ENCODE measurements at places on chromosomes 11 and 22.

DNA sequence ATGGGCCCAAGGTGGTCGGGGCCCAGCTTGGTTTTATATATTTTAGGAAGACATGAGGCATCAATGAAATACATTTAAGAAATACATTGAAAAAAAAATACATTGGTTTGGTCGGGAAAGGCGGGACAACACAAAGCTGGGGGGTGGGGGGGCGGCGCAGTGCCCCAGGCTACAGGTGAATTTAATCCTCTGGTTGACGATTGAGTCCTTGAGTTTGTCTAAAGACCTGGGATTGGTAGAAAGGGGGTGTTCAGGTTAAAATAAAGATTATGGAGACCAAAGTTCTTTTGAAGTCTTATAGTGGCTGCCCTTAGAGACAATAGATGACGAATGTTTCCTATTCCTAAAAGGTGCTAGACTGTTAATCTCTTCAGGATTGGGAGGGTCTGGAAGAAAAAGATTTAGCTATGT lies 3.1 kb downstream of the IFITM1 start:
- no peak for DNase-seq

DNA sequence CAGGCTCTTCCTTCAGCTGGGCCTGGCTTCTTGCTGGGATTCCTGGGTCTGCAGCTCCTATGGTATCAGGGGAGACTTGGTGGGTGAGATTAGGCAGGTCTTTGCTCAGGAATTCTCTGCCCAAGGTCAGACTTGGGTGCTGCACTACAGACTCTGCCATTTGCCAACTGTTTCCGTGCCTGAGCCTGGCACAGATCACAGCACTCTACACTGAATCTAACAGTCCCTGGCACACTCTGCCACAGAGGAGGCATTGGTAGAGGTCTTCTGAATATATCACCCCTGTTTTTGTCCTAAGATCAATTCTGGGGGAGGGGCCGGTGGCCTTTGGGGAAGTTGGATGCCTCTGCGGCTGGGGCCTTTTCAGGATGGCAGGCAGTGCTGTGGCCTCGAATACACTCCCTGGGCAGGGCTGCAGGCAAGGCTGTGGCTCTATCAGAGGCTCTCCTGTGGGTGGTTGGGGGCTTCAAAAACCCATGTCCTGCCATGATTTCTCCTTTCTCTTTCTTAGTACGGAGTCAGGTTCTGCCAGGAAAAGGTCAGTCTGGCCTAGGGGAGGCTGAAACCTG lies 115.0 kb upstream of the NARS2 start:
- no peak for DNase-seq

- DNase-seq = no peak
These were observed 1075.5 kb downstream of the OPCML start for GRCh38 chr11:132456751-132457328.

DNA sequence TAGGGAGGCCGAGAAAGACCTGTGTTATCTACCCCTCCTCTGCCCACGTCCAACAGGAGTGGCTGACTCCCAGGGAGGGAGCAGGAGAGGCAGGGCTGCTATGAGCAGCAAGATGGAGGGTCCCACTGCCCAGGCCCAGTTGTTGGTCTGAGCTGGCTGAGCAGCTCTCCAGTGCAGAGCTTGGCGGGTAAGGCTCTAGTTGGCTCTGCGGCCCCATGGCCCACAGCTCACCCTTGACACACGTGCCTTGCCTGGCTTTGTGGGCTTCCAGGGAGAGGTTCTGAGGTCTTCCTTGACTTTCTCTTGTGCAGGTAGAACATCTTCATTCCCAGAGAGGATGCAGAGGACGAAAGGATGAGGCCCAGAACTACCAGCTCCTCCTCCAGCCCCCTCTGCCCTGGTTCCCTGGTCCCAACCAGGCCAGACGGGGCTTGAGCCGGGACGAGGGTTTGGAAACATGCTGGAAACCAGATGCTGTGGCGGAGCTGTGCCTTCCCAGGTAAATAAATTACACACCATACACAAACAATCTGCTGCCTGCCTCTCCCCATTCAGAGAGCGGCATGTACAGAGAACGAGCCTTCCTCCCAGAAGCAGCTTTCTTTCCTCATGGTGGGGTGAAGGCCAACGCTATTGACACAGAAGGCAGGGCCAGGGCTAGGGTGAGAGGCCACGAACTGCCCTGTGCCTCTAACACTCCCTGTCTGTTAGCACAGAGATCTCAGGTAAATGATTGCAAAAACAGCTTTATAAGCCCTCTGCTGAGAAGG lies 48.1 kb downstream of the DSCAML1 start:
- no peak for DNase-seq

- no peak for DNase-seq
These were observed 101.6 kb upstream of the PARVA start for GRCh38 chr11:12275818-12276217.

DNA sequence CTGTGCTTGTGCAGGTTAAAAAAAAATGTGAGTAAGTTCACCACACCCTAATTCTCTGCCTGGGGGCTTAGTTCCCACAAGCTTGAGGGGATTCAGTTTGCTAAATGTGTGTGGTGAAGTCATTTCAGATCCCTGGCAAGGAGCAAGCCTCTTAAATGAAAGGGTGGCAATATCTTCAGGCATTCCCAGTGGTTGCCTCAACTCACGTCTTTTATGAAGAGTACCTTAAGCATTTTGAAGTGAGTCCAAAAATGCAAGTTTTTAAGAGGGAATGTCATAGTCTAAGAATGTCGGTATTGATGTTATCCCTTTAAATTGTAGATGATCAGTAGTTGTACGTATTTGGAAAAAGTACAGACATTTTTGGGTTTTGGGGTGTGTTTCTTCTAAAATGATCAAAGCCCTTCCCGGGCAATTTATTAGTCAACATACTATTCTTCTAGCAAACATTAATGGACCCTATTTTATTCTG lies 4.9 kb downstream of the TCP11L1 start:
- DNase-seq = no peak

DNA sequence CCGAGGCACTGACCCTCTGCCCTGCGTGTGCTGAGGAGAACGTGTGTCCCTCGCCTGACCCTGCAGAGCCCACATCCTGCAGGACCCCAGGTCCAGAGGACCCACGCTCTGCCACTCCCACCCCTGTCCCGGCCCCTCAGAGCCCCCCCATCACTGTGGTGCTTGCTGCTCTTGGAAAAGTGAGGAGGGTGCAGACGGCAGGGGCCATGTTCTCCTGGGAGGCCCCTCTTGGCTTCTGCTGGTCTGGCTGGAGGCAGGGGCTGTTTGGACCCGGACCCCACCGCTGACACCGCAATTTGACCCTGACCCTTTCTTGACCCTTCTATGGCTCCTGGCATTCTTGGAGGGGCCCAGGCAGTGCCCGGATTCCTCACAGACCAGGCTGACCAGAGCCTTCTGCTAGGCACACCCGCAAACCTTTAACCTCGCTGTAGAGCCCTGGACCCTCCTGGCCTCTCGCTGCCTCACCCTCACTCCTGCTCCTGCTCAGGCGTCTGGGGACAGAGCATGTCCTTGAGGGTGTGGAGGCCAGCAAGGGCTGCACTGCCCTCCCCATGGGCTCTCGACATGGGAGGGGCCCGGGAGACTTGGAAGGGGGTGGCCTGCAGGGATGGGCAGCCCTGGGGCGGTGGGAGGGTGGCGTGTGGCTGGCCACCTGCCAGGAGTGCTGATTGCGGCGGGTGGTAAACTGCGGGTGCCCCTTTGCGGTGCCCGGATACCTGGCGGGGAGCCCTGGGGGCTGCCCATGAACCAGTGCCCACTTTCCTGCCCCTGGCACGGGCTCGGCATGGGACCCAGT lies 37.0 kb upstream of the MUC5AC start:
- DNase-seq = no peak

DNA sequence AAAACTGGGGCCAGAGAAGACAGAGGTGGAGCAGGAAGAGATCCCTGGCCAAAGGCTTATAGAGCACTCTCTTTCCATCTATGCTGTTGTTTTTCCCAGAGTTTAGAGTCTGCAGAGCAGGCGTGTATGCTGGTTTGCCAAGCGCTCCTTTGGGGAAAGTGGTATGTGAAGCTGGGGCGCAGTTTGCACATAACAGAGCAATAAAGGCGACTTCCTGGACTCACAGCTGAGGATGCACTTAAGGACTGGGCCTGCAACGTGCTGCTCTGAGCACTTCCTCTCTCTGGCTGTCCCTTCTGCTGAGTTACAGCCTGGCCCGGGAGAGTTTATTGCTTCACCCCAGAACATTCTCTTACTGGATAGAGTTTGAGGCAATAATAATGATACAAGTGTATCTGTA lies 41.7 kb downstream of the THAP12 start:
- DNase-seq = peak; percentile 8

GRCh38 chr22:33785283-33785968 lies 134.8 kb downstream of the LARGE1 start:
- DNase-seq = peak; percentile 39

GRCh38 chr11:112777283-112777751 lies 183.9 kb upstream of the NCAM1 start:
- DNase-seq = no peak

DNA sequence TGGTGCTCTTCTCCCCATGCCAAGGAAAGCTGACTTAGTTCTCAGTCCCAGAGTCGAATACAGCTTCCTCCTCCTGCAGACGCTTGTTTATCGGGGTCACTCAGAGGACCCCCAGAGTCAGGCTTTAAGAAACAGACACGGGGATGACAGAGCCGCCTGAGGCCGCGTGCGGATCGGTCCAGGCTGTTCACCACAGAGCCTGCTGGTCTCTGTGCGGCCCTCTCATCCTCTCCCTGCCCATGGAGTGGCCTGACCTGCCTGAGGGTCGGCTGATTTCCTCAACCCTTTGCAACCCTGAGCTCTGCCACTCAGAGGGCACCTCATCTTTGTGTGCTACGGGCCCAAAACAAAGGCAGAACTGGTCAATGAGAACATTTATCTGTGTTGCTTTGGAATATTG lies 2.1 kb downstream of the GAL start:
- no peak for DNase-seq

DNA sequence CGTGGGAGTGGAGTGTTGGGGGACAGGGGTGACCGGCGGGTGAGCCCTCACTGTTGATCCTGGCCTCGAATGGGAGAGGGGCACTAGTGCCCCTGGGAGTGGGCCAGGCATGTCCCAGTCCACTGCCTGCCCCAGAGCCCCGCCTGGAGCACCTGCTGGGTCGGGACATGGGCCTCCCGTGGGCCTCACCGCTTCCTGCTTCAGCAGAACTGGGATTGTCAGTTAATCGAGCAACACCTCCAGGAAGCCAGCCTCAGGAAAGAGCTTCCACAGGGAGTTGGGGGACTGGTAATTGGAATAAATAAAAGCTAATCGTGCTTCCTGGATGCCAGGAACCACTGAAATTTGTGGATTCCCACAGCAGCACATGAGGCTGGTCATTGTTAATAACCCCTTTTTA lies 43.8 kb downstream of the PARVB start:
- no peak for DNase-seq

DNA sequence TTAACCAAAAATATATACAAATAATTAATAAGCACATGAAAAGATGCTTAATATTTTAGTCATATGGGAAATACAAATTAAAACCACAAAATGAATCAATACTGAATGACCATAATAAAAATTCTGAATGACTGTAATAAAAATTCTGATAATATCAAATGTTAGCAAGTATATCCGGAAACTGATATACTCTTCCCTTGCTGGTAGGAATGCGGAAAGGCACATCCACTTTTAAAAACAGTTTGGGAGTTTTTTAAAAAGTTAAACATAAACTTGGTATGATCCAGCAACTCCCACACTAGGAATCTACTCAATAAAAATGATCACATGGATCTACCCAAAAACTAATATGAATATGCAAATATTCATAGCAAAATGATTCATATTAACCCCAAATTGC lies 30.8 kb upstream of the GRIA4 start:
- no peak for DNase-seq

DNA sequence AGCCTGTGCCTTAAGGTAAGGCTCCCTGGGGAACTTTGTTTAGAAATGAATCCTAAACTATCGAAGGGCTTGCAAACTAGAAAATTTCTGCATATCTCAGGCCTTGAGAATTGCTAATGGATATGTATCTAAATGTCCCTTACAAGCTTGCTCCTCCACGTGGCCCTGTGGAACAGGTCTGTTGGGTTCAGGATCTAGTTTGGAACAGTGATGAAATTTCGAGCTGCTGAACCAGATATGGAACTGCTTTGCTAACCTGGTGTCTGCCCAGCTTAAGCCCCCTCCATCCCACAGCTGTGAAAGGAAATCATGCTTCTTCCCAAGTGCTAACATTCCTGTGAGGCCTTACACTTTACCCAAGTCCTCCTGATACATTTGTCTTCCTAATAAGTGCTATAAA lies 11.6 kb downstream of the SREBF2 start:
- DNase-seq = no peak

- no peak for DNase-seq
These were observed 51.5 kb downstream of the ALG9 start for GRCh38 chr11:111819829-111820237.

GRCh38 chr11:280706-281485 lies 2.7 kb downstream of the NLRP6 start:
- DNase-seq = no peak

- no peak for DNase-seq
These were observed 988 bp downstream of the MGAT3 start for GRCh38 chr22:39457556-39458443.

DNA sequence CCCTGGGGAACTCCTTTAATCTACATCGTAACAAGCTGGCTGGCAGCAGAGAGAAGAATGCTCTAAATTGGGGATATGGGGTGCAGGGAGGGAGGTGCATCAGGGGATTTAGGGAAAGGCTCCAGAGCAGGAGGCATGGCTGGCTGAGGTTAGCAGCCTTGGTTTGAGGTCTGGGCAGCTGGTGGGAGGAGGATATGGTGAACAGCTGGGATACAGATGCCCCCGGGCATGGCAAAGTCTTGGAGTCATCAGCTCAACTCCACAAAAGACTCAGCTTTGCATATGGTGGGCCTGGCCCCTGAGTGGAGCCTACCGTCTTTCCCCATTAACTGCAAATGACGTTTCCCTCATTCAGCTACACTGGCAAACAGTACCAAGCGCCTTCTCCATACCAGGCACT lies 5.4 kb downstream of the FAM83F start:
- no peak for DNase-seq

DNA sequence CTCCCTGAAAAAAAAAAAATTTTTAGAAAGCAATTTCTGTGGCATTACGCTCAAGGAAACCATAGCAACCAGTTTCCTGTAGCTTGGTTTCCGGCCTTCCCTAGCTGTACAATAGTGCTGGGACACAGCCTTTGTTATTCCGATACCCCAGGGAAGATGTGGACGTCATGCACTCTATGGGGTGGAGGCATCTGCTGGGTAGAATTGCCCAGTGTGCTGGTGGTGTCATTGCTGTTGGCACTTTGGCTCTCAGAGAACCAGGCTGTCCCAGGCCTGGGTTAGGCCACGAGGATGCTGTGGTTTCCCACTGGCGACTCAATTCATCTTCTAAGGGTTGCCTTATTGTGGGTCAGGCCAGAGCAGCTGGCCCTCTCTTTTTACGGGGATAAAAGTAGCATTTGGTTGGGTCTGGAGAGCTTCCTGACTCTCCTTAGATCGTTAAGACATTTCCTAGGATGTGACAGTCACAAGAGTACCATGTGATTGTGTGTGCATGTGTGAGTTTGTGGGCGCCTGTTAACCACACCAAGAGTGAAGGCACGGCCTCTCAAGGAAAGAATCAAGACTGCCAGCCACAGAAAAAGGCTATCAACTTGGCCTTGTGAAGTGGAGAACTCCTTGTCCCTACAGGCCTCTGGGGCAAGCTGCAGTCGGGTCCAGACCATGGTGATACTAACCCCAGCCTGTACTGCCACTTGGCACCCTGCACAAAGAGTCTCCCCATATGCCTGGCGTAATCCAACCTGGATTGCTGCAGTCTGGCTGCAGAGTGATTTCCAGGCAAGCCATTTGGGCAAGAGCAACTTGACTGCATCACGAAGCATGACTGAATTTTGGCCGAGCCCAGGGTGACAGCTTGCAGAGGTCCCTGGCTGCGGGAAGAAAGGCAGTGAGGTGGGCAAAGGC lies 35.9 kb upstream of the NAV2 start:
- DNase-seq = no peak

Measured in AG09309 (cell line).